ENCODE measurements at places on chromosomes 3 and 15.

DNA sequence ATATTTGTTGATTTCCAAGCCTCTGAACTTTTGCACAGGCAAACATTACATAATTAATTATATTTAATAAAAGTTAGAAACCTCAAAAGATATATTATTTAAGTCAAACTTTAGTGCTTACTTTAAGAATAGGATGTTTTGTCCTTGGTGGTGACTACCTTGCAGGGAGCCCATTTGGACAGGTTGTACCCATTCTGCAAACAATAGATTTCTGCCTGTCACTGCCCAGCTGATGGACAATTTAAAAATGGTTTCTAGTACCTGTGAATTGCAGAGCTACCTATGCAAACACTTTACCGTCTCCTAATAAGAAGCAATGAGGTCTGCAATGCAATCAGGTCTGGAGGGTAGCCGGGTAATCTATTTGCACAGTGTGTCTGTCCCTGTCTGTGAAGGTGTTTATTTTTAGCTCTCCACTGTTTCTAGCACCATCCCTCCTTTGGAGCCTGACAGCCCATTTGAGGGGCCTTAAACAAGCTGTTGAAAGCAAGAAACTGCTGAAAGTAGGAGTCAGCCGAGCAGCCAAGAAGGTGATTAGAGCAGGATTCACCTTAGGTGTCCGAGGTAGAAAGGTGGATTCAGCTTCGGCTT lies 556.2 kb upstream of the CFAP20DC start:
- no peak for DNase-seq

GRCh38 chr3:134711284-134711683 lies 60.5 kb upstream of the KY start:
- no peak for DNase-seq

DNA sequence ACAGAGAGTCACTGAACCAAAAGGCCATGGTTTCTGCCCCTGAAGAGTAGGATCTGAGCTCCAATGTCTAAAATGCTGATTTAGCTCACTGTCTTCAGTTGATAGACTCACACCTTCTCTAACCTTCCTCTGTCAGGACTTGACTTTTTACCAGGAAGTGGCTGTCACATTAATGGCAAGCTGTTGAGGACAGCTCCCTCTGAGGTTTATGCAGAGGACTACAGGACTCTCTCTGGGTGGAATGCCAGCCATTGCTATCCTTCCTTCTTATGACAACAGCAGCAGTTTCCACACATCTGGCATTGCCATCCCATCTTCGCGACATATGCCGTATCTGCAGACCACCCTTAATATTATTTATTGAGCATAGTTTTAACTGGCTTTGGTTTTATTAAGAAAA lies 103.8 kb upstream of the PRICKLE2 start:
- no peak for DNase-seq

GRCh38 chr3:81445712-81446111 lies 315.7 kb downstream of the GBE1 start:
- DNase-seq, result no peak

- DNase-seq, result no peak
Measured at GRCh38 chr3:186458306-186459107, 85.7 kb downstream of the CRYGS start.

Measured in mesenteric fat pad (tissue), 1 donor.